ENCODE measurements at places on chromosomes 5 and 9. TPM values are rescaled to one million over a fixed set of nuclear protein-coding genes. Genes with fewer than 3 reads are reported as not detected.

The RANBP3L gene
- 5.1 TPM for total RNA-seq

The TMEM215 gene
- 0.39 TPM for total RNA-seq

The LECT2 gene
- total RNA-seq: not detected

The GMCL2 gene
- not detected for total RNA-seq

The FYB1 gene
- 6.2 TPM for total RNA-seq

The PCDHA11 gene
- total RNA-seq: 0.39 TPM

The NHP2 gene
- total RNA-seq: 52.7 TPM

The PHF24 gene
- total RNA-seq: 0.49 TPM

The DDX46 gene
- total RNA-seq: 40.1 TPM

The SHOC1 gene
- 0.79 TPM for total RNA-seq

The PCDHB15 gene
- total RNA-seq: 3.6 TPM
